ENCODE measurements at places on chromosomes 13 and 19. TPM values are rescaled to one million over a fixed set of nuclear protein-coding genes. Genes with fewer than 3 reads are reported as not detected.

Gene CCDC70
- not detected for total RNA-seq

Gene CCDC169
- total RNA-seq: 2.6 TPM

Gene FAM216B
- total RNA-seq: 7.9 TPM

DNA sequence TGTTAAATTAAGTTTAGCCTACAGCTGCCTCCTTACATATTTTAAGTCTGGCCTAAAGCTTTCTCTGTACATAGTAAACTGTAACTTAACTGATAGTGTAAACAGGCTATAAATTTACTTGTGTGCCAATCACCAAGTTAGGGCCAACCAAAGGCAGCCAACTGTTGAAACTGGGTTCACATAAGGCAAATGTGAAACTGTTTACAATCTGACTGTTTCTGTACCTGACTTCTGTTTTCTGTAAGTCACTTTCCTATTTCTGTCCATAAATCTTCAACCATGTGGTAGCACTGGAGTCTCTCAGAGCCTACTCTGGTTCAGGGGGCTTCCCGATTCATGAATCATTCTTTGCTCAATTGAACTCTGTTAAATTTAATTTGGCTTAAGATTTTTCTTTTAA lies 103.1 kb downstream of the RAP2A start:
- H3K27me3 ChIP-seq: no peaks in the 10 kb centered on the region
- H3K27ac ChIP-seq: no peak overlapping the region
- no peak for DNase-seq
- H3K4me3 ChIP-seq: no peak overlapping the region

DNA sequence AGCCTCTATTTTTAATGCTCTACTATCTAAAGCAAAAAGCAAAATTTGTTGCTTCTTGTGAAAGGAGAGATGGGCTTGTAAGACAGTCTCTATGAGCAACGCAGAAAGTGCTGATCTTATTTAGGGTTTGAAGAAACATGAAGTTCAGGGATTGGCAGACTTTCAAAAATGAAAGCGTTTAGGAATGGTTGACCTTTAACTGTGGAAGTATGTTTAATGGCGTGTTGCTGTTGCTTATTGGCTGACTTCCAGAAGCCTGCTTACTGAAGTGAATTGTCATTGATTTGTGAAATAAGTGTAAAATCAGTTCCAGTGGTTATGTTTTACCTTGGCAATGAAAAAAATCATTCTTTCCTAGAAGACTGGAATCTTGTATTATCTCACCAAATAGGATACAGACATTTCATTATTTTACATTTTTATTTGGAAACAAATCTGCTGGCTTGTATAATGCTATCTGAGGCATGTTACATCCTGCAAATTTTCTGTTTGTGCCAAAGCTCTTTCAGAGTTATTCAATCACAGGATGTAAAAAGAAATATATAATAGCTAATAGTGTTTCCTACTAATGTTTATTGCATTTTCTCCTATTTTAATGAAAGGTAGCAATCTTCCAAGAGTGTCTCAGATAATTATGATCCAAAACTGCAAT lies 221.3 kb upstream of the SLITRK6 start:
- no peaks in the 10 kb centered on the region for H3K27me3 ChIP-seq
- H3K4me1 ChIP-seq: peaks cover 10% of the 10 kb centered on the region
- H3K4me3 ChIP-seq: no peak overlapping the region

DNA sequence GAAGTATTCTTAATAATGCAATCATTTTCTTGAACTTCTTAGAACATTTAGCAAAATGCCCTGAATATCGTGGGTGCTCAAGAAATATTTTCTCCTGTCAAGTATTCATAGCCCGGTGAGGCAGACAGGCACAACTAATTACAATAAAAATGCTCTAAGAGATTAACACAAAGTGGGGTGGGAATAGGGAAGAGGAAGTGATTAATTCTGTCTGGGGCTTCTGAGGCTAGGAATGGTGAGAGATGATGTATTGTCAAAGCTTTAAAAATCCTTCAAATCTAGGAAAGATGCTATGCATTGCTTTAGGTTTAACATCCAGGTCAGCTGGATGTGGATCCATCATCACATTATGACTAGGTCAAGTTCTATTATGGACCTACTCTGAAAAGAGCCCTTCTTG lies 66.9 kb upstream of the POSTN start:
- DNase-seq: no peak
- H3K27me3 ChIP-seq: no peaks in the 10 kb centered on the region
- H3K27ac ChIP-seq: no peak overlapping the region
- H3K4me3 ChIP-seq: no peak overlapping the region

DNA sequence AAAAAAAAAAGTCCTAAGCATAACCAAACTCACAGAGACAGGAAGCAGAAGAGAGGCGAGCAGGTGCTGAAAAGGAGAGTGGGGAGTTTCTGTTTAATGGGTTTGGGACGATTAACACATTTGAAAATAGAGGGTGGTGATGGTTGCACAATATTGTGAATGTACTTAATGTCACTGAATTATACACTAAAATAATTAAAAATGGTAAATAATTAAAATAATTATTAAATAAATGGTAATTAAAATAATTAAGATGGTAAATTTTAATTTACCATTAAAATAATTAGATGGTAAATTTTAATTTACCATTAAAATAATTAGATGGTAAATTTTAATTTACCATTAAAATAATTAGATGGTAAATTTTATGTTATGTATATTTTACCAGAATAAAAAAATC lies 74.8 kb upstream of the XPO4 start:
- no peaks in the 10 kb centered on the region for H3K27me3 ChIP-seq
- DNase-seq: no peak
- H3K4me3 ChIP-seq: no peak overlapping the region
- H3K36me3 ChIP-seq: no peaks in the 10 kb centered on the region
- no peak overlapping the region for H3K27ac ChIP-seq

GRCh38 chr13:97659602-97660001 lies 225.6 kb downstream of the RAP2A start:
- no peaks in the 10 kb centered on the region for H3K4me1 ChIP-seq
- no peak overlapping the region for H3K27ac ChIP-seq
- DNase-seq: no peak
- H3K27me3 ChIP-seq: no peaks in the 10 kb centered on the region

DNA sequence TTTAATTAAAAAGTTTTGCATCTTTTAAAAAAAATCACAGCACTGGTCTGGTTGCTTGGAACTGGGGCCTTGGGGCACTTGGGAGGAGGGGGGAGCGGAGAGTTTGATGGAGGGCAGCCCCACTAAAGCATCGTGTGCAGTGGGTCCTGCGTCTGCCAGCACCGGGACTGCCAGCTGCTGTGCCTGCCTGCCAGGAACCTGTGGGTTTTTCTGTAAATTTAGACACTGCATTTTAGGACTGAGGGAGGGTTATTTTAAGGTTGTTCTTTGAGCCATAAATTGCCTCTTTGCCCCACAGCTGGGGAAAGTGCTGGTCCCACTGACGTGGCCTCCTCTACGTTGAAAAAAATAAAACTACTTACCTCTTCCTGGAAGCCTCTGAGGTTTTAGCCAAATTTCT lies 2.9 kb downstream of the KLF2 start:
- peak overlapping the region; percentile 60 for H3K4me3 ChIP-seq
- no peak for DNase-seq
- peaks cover 13% of the 10 kb centered on the region for H3K4me1 ChIP-seq
- no peaks in the 10 kb centered on the region for H3K27me3 ChIP-seq
- H3K27ac ChIP-seq: peak overlapping the region; percentile 76

- no peak overlapping the region for H3K27ac ChIP-seq
- DNase-seq: no peak
- no peaks in the 10 kb centered on the region for H3K27me3 ChIP-seq
- no peak overlapping the region for H3K4me3 ChIP-seq
- H3K4me1 ChIP-seq: no peaks in the 10 kb centered on the region
Observed at GRCh38 chr13:38830442-38831045, 143.7 kb downstream of the FREM2 start.

- H3K4me3 ChIP-seq: peak overlapping the region; percentile 20
- H3K27me3 ChIP-seq: peaks cover 7% of the 10 kb centered on the region
- H3K4me1 ChIP-seq: no peaks in the 10 kb centered on the region
- H3K27ac ChIP-seq: peak overlapping the region; percentile 66
Observed at GRCh38 chr13:110312339-110313031, 5.4 kb downstream of the COL4A2 start.

- H3K36me3 ChIP-seq: no peaks in the 10 kb centered on the region
- H3K27ac ChIP-seq: no peak overlapping the region
- no peaks in the 10 kb centered on the region for H3K27me3 ChIP-seq
- DNase-seq: peak; percentile 56
Observed at GRCh38 chr19:19368087-19368486, 37.4 kb upstream of the GATAD2A start.

DNA sequence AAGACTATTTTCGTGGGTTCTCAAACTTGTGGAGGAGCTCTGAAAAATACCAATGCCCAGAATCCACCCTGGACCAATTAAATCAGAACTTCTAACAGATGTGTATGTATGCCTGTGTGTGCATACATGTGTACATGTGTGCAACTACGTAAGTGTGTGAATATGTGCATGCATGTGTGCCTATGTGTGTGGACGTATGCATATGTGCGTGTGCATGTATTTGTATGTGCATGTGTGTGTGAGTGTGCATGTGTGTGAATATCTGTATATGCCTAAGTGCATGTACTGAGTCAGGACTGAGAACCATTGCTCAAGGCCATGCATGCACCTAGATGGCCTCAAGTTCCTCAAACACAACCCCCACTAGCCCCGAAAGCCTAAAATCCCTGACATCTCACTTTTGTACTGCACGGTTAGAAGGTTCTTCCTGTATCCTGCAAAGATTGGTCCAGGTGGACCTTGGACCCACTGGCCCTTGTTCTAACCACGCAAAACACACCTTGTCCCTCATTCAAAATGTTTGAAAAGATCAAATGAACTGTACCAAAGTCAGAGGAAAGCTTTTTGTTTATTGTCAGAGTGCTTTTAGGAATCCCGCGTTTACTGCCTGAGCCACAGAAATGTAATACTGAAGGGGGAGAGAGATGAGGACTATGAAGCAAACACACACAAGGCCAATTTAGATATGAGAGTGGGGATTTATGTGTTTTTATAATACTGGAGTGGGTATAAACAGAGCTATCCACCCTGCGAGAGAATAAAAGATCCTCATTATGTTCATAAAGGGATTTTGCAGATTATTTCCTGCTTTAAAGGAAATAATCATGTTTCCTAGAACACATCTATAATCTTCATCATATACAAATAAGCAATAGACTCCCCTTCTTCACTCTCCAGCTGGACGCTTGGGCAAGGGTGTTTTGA lies 39.1 kb downstream of the LATS2 start:
- H3K4me1 ChIP-seq: no peaks in the 10 kb centered on the region
- H3K27ac ChIP-seq: no peak overlapping the region
- no peak for DNase-seq
- no peaks in the 10 kb centered on the region for H3K36me3 ChIP-seq
- no peak overlapping the region for H3K4me3 ChIP-seq
- H3K27me3 ChIP-seq: no peaks in the 10 kb centered on the region

GRCh38 chr13:27643334-27644132 lies 21.8 kb downstream of the POLR1D start:
- peaks cover 10% of the 10 kb centered on the region for H3K4me1 ChIP-seq
- DNase-seq: no peak
- no peaks in the 10 kb centered on the region for H3K27me3 ChIP-seq
- H3K4me3 ChIP-seq: no peak overlapping the region
- peak overlapping the region; percentile 4 for H3K27ac ChIP-seq

Measured in left lung (tissue), 14 donors.